ENCODE measurements at places on chromosomes 11 and 22.

GRCh38 chr11:68379206-68379605, 66.8 kb downstream of the LRP5 start:
- no peak for DNase-seq

DNA sequence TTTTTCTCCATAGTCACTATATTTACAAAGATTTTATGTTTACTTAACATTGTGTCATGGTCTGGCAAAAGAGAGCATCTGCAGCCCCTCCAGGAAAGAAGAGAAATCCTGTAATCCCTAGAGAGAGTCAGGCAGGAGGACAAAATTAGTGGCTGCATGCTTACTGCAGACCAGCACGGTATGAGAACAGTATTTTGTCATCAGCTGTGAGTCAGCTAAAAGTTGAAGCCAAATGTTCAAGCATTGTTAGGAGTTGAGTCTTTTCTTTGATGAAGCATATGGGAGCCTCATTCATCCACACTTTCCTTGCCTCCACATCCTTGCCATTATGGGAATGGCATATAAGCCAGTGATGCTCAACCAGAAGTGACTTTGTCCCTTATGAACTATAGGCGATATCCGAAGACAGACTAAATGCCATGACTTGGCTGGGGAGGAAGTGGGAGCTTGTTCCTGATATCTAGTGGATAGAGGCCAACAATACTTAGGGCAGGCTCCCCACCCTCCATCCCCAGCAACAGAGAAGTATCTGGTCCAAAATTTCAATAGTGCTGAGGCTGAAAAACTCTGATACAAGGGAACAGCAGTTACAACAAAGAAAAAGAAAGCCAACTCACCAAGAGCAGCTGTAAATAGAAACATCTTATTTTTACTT, 112.0 kb upstream of the OR5AK2 start:
- DNase-seq = no peak

- no peak for DNase-seq
Observed at GRCh38 chr11:117862019-117862725, 14.3 kb downstream of the FXYD6 start.

- no peak for DNase-seq
Observed at GRCh38 chr22:33539902-33540751, 380.1 kb downstream of the LARGE1 start.

GRCh38 chr11:120167659-120168058, 29.7 kb upstream of the TRIM29 start:
- DNase-seq = no peak

DNA sequence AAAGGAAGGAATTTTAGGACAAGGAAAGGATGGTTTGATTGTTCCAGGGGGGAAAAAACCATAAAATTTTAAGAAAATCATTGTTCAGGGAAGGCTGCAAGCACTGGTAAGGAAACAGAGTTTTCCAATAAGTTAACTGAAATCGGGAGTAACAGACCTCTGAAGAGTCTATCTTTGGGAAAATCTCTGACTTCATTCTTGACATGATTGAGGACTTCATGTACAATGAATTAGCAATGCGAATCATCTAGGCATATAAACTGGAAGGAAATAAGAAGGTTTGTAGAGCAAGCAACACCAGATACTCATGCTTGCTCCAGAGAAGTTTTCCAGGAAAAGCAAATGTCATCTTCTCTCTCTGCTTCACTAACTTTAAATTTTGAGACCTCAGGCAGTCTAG, 18.5 kb downstream of the APLP2 start:
- no peak for DNase-seq

DNA sequence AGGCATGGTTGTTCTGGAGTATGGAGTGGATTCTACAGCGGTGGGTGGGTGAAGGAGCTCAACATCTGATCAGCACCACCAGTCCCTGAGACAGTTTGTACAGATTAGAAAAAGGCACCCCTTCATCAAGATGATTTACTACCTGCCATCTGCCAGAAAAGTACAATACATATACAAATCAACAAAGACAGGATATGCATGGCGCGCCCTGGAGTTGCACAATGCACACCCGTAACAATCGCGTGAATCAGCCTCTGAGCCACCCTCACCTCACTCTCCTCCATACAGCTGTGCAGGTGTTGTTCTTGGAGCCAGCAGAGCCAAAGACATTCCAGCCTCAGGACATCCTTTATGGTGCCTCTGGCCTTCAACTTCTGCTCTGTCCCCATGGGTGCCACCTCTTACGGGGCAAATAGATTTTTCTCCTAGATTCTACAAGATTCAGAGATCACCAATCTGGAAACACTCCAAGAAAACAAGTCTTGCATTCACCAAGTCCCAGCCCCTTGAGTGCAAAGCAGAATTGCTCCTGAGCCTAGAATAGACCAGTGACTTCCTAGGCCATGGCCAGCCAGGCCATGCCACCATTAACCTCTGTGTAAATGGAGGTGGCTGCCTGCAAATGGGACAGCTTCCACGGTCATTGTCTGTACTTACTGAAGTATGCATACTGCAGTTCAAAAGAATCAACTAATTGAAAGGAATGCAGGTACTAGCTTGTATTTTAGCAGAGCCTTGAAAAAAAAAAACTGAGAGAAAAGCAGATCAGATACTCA, 490.9 kb downstream of the SOX6 start:
- no peak for DNase-seq

DNA sequence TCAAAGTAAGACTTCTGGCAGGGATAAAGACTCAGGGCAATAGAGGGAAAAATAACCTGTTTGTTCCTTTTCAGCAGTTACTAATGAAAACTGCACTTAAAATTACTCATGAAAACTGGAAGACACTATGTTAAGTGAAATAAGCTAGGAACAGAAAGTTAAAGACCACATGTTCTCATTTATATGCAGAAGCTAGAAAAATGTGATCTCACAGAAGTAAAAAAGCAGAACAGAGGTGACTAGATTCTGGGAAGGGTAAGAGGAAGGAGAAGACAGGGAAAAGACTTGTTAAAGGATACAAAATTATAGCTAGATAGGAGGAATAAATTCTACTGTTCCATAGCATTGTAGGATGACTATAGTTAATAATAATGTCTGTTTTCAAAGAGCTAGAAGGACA, 22.2 kb downstream of the HPS5 start:
- no peak for DNase-seq

DNA sequence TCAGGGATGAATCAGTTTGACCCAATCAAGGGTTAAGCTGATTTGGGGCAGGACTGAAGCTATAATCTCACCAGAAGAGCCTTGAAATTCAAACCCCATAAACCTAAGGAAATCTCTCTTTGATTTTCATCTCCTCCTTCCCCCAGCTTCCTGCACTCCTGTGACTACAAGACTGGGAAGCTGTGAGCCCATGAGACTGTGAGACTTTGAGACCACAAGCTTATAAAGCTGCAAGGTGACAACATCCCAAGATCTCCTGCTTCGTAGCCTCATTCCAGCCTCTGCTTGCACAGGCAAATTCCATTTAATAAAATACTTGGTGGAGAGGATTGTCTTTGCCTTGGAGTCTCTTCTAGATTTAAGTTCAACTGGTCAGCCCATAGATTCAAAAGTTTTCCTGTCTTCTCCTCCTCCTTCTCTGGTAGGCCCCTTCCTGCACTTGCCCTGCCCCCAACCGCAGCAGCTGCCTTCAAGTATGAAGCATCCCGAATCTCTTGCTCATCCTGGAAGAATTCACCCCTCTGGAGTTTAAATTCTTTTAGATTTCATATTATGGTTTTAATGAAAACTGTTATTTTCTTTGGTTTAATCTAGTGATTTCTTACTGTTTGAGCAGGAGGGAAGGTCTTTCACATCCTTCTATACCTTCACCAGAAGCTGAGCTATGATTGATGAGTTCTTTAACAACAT, 42.1 kb downstream of the PAMR1 start:
- DNase-seq = no peak

DNA sequence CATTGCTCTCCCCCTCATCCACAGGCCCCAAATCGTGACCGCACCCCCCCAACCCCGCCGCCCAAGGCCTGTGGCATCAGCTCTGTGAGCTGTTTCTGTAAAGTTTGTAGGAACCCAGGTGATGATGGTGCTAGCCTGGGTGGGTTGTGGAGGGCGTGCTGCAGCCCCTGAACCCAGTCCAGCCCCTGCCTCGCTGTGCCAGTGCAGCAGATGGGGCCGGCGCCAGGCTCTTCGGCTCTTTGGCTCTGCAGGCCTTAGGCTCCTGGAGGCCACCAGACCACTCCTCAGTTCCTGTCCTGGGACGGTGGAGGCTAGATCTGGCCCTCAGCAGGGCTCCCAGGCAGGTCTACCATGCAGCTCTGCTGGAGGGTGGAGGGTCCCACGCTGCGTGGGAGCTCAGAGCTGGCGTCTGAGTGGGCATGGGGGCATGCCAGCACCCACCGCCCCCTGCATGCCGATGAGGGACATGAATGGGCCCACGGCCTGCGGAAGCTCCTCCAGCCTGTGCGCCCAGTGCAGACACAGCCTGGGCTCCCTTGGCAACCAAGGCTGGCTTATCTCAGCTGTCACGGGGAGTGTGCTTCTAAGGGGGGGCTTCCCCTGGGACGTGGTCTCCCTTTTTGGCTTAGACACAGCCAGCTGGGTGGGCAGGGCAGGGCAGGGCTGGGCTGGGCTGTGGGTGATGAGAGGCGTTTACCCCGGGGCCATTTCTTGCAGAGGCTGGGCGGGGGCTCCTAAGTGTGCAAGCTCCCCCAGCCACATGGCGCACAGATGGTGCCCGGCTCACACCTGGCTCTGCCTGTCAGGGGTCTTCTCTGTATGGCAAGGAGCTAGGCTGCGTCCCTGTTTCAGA, 1187.6 kb downstream of the BRD1 start:
- no peak for DNase-seq

DNA sequence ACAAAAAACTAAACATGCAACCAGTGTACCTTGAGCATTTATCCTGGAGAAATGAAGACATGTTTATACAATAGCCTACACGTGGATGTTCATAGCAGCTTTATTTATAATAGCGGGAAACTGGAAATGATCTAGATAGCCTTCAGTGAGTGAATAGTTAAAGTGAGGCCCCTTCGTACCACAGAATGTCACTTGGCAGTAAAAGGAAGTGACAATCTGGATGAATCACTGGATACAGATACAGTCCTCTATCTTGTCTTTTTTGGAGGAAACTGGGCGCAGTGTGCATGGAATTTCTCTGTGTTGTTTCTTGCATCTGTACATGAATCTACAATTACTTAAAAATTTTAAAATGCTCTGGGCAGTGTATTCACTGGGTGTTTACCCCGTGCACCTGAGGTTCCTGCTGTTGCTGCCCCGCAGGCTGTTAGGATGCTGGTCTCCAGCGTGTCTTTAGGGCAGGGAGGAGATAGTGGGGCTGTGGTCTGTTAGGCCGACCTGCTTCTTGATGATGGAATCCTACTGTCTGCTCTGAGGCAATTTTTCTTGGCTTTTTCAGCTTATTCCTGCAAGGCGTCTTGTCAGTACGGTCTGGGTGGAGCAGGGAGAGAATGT, 23.2 kb downstream of the DERL3 start:
- DNase-seq = no peak

DNA sequence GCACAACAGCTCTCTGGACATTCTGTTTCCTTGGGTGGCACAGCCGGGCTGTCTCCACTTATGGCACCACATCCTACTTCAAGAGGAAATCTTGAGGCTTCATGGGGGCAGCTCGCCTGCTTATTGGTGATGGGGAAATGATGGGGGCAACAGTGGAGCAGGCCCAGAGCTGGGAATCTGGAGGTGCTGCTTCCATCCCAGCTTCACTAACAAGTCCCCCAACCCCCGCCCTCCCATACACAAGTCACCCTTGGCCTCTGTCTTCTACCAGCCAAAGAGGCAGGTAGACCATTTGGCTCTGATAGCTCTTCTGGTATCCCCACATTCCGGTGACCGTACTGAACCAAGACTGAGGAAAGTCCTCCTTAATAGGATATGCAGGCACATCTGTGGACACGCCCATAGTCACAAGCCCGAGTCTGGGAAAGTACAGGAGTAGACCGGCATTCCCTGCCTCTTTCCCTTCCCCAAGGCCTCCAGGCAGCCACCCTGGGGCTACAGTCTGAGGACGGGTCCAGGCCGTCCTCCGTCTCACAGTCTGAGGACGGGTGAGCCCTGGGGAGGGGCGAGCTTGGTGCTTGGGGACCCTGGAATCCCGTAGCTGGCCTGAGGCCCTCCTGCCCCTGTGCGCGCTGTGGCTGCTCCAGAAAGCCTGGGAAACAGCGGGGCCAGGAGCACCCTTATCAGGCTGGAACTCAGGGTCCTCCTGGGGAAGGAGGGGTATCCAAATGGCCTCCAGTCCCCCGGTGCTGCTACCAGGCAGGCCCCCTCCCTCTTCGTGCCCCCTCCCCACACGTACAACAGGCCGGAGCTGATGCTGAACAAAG, 145.6 kb downstream of the FEZ1 start:
- no peak for DNase-seq

GRCh38 chr11:6563121-6563619, 40.2 kb downstream of the RRP8 start:
- peak; percentile 84 for DNase-seq

- peak; percentile 96 for DNase-seq
Observed at GRCh38 chr11:47004595-47005033, 68.1 kb downstream of the CSTPP1 start.

- DNase-seq = no peak
Observed at GRCh38 chr11:12007230-12007593, 1.2 kb downstream of the DKK3 start.

- no peak for DNase-seq
Observed at GRCh38 chr11:3204141-3205015, 14.2 kb downstream of the MRGPRG start.

GRCh38 chr11:30159546-30159945, 71.3 kb upstream of the FSHB start:
- DNase-seq = no peak

DNA sequence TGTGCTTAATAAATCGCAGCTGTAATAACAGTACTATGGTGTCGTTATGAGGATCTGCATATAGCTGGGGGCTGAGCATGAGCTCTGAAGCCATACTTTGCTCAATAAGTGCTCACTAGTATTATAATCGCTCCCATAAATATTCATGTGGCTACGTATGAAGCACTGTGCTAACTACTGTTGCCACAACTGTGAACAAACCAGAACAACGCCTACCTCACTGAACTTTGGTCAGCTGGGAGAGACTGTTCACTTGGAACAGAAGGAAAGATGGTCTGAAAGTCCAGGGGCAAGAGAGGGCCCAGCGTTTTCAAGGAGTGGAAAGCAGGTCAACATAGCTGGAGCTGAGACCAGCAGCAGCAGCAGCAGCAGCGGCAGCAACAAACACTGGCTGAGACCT, 141.6 kb downstream of the EFCAB6 start:
- DNase-seq = no peak

DNA sequence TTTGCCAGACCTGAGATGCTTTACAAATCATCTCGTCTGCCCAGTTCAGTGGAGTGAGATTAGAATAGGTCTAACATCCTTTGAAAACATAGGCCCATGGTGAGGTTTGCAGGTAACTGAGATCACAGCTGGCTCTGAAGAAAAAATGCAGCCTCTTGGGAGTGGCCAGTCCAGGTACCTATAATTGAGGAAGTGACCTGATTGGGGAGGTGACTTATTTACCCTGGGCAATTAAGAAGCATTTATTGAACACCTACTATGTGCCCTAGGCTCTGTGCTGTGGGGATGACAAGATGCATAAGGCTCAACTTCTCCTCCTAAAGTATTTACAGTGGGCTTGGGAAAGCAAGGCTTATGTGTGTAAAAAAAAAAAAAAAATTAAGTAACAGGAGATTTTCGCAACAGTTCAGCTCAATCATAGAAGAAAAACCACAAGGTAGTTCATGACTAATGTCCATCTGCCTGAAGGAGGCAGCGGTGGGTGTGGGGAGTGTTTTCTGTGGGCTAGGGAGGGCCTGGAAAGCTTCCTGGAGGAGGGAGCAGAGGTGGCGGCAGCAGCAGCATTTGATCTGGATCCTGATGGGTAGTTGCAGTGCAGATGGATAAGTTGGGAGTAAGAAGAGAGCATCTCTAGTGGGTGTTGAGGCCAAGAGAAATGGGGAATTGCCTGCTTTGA, 16.1 kb downstream of the MICAL2 start:
- DNase-seq = peak; percentile 35

GRCh38 chr11:108025387-108026080, 16.8 kb downstream of the CUL5 start:
- no peak for DNase-seq

Measured in erythroblast (primary cell).